ENCODE measurements at places on chromosomes 16 and 17. TPM values are rescaled to one million over a fixed set of nuclear protein-coding genes. Genes with fewer than 3 reads are reported as not detected.

ASIC2 gene
- polyA plus RNA-seq: 0.21 TPM

- DNase-seq: no peak
These were observed 17.0 kb downstream of the CRYM start for GRCh38 chr16:21260870-21261791.

GRCh38 chr17:68461589-68461988 lies 4.3 kb upstream of the WIPI1 start:
- DNase-seq: no peak

C17orf107 gene
- polyA plus RNA-seq: 0.85 TPM

DNA sequence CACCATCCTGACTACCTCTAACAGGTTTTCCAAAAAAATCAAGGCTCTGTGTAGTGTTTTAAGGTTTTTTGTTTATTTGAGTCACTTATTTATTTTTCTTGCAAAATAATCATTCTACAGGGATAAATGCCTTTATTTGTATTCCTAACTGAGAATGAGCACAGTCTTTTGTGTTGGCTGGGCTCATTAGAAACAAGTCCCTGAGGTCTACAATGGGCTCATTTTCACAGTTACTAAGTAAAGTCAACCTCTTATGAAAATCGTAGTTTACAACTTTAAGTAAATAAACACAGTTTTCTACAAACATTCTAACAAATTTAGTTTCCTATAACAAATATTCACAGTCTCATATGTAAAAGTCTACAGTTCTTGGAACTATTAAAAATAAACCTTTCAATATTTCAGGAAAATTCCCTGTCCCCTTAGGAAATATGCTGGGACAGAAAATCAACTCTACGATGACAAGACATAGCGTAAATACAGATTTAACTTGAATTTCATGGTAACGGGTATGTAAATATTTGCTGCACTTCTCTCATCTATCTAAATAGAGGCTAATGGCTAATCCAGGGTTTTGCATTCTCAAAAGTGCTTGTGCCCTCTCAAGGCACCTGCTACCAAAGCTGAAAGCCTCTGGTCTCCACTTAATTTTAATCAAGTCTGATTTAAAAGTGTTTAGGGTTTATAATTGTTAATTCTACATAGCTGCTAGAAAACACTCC lies 31.5 kb upstream of the CDH5 start:
- no peak for DNase-seq

- no peak for DNase-seq
These were observed 149.4 kb downstream of the AATF start for GRCh38 chr17:37098152-37098551.

- DNase-seq: no peak
These were observed 674 bp downstream of the C17orf75 start for GRCh38 chr17:32341141-32341856.

DNA sequence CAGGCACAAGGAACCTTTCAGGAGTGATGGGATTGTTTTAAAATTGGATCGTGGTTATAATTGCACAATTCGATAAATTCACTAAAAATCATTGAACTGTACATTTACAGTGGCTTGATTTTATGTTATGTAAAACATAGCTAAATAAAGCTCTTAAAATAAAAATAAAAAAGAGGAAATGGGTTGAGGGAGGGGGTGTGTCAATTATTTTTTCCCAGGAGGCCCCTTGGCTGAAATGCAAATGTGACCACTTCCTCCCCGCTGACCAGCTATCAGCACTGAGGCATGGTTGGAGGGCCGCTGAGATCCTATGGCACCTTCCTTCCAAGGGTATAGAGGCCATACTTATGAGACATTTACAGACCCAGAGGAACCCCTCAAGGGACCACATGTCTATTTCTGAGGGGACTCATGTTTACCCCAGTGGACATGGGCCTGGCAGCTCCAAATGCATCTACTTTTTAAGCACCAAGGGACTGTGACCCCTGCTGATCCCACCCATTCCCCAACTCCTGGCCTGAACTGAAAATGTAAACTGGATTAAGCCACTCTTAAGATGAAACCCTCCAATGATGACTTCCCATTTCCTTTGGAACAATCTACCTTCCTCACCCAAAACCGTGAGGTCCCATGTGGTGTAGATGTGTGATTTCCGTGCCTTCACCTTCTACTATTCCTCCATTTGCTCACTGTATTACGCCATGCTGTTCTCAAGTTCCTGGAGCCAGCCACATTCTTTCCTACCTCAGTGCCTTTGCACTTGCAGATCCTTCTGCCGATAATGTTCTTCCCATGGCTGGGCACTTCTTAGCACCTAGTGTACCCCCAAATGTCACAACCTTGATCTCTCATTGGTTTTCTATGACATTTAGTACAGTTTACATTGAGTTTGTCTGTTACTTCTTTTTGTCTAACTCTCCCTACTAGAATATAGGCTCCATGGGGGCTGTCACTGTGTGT lies 2.8 kb upstream of the IL21R start:
- no peak for DNase-seq

FBXL20 gene
- polyA plus RNA-seq: 15.9 TPM

CDH13 gene
- polyA plus RNA-seq: 4.6 TPM
